Forelimb muscle (tissue), 1 donor: ENCODE measurements at places on chromosomes 3 and 15. TPM values are rescaled to one million over a fixed set of nuclear protein-coding genes. Genes with fewer than 3 reads are reported as not detected.

DNA sequence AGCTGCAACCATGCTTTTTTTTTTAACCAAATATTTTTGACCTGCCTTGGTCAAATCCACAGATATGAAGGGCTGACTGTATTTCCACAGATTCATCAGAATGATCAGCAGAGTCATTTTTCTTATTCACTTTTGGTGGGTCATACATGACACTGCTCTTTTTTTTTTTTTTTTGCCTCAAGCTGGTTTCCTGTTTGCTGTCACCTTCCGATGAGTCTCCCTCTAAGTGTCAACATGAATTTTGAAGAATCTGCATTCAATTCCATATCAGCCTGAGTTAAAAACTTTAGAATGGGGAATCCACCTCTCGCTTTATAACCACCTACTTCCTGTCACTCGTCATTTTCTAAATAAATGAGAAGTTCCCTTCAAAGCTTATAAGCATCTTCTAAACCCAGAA, 2.2 kb upstream of the SLC12A8 start:
- no peak for DNase-seq

DNA sequence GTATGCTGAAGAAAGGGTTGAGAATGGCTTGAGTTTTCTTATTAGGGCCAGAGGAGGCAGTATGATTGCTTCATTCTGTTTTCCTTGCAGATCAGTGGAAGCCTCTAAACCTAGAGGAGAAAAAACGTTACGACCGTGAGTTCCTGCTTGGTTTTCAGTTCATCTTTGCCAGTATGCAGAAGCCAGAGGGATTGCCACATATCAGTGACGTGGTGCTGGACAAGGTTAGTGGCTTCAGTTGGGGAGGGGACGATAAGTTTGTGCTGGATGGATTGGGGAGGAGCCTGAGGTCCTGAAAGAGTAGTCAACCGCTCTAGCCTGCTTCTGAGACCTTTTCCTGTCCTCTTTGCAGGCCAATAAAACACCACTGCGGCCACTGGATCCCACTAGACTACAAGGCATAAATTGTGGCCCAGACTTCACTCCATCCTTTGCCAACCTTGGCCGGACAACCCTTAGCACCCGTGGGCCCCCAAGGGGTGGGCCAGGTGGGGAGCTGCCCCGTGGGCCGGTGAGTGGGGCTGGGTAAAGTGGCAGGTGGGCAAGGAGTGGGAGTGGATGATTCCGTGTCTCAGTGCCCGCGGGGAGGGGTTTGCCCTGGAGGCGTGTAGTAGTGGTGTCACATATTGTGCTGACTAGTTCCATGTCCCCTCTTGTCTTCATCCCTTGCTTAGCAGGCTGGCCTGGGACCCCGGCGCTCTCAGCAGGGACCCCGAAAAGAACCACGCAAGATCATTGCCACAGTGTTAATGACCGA, 8.5 kb downstream of the EIF4G1 start:
- DNase-seq = no peak

- no peak for DNase-seq
Measured at GRCh38 chr3:110391640-110392395, 679.8 kb upstream of the NECTIN3 start.

DNA sequence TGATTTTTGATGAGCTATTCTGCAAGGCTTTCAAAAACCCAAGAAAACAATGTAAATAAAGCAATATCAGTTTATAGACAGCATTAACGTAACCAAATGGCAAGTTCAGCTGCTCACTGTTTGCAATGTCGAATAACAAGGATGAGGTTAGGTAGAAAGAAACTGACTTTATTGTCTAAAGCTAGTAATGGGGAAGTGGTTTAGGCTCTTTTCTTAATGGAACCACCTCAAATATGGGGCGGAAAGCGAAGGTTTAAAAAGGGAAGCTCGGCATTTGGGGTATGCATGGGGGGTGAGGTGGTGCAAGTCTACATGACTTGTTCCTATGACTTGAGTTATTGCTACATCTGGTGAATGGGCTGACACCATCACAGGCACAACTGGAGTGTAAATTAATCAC, 1060.2 kb downstream of the NSUN3 start:
- DNase-seq = no peak

DNA sequence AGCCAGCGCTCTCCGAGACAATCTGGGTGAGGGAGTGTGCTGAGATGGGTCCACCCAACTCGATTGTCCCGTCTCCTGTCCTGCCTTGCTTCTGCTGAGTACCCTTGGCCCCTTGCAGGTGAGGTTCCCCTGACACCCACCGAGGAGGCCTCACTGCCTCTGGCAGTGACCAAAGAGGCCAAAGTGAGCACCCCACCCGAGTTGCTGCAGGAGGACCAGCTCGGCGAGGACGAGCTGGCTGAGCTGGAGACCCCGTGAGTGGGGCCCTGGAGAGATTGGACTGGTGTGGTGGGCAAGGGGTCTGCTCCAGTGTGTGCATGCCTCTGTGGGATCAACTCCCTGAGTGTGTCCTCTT, 23.6 kb downstream of the NBEAL2 start:
- no peak for DNase-seq

GRCh38 chr3:132550579-132551305, 46.3 kb upstream of the ACKR4 start:
- DNase-seq = no peak

- DNase-seq = no peak
Measured at GRCh38 chr15:58174709-58175108, 36.5 kb downstream of the AQP9 start.

- DNase-seq = no peak
Measured at GRCh38 chr15:44261007-44261706, 27.4 kb upstream of the GOLM2 start.

GRCh38 chr15:90071220-90071807, 31.0 kb downstream of the IDH2 start:
- DNase-seq = peak; percentile 55

DNA sequence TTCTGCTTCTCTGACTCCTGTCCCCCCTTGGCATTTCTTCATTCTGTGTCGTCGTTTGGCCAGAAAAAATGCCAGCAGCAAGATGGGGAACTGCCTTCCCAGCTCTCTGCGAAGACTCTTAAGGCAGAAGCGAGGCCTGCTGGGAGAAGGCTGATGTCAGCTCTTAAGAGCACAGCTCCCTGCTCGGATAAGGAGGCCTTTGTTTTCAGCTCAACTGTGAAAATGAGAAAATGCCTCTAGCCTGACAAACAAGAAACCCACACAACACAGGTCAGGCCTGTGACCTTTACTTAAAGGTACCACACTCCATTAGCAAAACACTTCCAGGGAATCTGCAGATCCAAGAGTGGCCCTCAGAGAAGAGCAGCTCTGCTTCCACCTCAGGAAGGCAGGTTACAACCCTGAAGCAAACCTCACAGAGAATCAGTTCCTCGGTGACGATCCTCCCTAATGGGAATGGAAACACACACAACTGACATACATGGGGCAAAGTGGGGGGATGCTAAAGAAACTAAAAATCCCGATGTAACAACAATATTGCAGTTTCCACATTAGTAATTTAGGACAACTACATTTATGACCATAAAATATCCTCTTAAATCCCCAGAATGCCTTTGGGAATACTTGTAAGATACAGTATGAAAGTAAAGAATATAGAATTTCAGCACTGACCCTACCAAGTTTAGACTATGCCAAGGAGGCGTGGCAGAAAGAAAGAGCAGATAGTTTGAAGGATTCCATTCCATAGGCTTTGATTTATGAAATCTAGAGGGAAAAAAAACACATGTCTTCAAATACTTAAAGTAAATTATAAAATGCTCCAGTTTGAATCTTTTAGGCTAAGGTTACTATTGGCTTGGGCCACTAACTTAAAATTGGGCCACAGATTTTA, 52.1 kb downstream of the VGLL4 start:
- no peak for DNase-seq

- no peak for DNase-seq
Measured at GRCh38 chr3:58034738-58035523, 26.7 kb downstream of the FLNB start.

DNA sequence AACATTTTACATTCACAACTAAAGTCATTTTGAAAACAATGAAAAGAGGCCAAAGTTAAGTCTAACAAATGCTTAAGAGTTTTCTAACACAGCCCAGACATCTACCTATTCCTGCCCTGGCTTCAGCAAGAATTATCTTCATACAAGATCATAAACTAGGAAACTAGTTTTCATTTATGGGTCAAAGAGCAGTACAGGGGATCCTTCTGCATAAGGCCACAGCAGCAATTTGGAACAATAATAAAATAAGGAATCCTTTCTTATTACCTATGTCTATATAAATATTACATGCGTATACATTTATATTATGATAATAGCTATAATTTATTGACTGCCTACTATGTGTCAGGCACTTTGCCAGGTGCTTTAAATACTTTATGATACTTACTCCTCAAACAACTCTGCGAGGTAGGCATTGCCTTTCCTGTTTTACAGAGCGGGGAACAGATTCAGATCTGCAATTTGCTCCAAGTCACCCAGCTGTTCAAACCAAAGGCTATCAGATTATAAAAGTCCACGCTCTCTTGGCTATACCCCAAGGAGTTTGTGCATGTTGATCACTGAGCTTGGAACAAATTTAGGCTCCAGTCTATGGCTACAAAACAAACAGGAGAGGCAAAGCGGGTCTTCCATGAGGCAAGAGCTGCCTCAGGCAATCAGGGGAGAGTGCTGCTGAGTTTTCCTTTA, 196.4 kb downstream of the RORA start:
- DNase-seq = no peak

- no peak for DNase-seq
Measured at GRCh38 chr15:48643206-48643605, 2.3 kb downstream of the FBN1 start.

DNA sequence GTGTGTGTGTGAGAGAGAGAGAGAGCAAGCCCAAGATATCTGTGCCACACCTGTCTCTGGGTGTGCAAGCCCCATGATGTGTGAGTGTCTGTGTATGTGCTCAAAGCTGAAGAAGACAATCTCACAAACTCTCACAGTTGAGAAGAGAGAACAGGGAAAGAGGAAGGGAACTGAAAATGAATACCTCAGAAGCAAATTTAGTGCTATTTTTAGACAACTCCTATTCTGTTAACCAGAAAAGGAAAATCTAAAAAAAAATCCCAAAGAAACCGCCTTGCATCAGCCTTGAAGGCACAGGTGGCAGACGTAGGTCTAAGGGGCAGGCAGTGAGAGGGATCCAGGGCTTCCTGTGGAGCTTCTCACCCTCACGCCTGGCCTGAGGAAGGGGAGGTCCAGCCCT, 47.8 kb downstream of the ATP2B2 start:
- DNase-seq = no peak

GRCh38 chr15:52262364-52262763, 33.2 kb downstream of the MYO5C start:
- no peak for DNase-seq

PRKCI gene
- polyA plus RNA-seq = 17.6 TPM

STX19 gene
- 0.11 TPM for polyA plus RNA-seq

IL17RC gene
- polyA plus RNA-seq = 28.4 TPM

PLSCR4 gene
- 13.1 TPM for polyA plus RNA-seq

TMEM108 gene
- 18.6 TPM for polyA plus RNA-seq

ARL14 gene
- polyA plus RNA-seq = not detected
